ENCODE measurements at places on chromosomes 7 and 10.

DNA sequence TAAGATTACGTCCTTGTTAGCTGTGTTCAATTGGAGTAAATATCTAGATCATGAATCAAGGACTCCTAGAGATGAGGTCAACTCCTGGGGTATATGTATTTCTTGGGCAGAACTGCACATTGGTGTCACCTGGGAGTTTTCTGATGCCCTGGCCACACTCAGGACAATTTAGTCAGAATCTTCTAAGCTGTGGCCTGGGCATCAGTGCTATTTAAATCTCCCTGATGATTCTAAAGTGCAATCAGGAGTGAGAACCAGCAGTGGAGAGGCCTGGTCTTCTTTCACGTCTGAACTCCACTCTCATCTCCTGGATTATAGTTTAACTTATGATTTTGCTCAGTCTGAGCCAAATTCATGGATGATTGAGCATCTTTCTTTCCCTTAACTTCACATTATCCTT, 218.0 kb downstream of the BMPER start:
- no peak for DNase-seq

DNA sequence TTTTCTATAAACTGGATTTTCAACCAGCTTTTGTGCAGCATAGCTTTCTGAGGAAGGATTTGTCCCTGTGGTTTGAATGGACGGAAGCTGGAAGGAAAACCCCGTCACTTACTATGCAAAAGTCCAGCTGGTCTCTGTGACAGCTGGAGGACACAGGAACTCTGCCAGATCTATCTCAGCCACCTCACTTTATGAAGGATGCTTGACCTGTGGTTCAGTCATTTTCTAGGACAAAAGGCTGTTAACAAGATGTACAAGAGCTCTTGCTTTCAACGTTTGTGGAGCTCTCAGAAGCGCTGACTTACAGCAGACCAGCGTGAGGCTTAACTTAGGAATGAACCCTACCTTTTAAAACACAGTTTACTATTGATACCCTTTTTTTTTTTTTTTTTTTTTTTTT, 90.8 kb downstream of the CREM start:
- DNase-seq, result no peak

- DNase-seq, result no peak
Measured at GRCh38 chr7:110856704-110857103, 234.2 kb upstream of the LRRN3 start.

DNA sequence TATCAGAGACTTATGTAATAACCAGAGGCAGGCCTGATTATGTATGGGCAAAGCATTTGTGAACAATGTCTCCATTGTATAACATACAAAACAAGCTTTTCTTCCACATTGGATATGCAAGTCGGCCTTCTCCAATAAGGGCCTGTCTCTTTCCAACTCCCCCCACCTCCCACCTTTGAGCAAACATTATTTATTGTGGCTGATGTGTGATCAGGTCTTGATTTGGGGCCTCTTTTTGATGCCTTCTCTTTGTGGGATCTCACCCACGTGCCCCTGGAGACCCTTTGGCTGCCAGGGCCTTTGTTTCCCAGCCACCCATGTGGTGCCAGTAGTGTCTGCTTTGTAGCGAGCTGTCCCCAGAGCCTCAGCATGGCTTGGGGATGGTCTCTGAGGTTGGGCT, 53.0 kb downstream of the TCF7L2 start:
- DNase-seq, result no peak

GRCh38 chr7:141585592-141586510, 34.6 kb downstream of the AGK start:
- DNase-seq, result no peak

GRCh38 chr10:30792025-30792424, 162.5 kb upstream of the LYZL2 start:
- no peak for DNase-seq

GRCh38 chr10:45180946-45181875, 134.2 kb downstream of the OR13A1 start:
- no peak for DNase-seq
